Left ventricle myocardium inferior (tissue), 1 donor: ENCODE measurements at places on chromosomes 11 and 22.

GRCh38 chr11:71324788-71325417 lies 72.5 kb upstream of the SHANK2 start:
- no peaks in the 10 kb centered on the region for H3K4me1 ChIP-seq
- H3K27me3 ChIP-seq, result peaks cover 61% of the 10 kb centered on the region
- DNase-seq, result no peak
- no peaks in the 10 kb centered on the region for H3K36me3 ChIP-seq
- H3K4me3 ChIP-seq, result no peak overlapping the region

GRCh38 chr11:10005955-10006525 lies 288.0 kb downstream of the SBF2 start:
- peak overlapping the region; percentile 4 for H3K4me3 ChIP-seq
- H3K4me1 ChIP-seq, result no peaks in the 10 kb centered on the region
- no peaks in the 10 kb centered on the region for H3K27me3 ChIP-seq
- no peak for DNase-seq

GRCh38 chr11:33291004-33291777 lies 34.0 kb downstream of the HIPK3 start:
- peak overlapping the region; percentile 88 for H3K27ac ChIP-seq
- H3K27me3 ChIP-seq, result no peaks in the 10 kb centered on the region
- H3K4me1 ChIP-seq, result peaks cover 95% of the 10 kb centered on the region
- no peak for DNase-seq
- H3K4me3 ChIP-seq, result peak overlapping the region; percentile 49

DNA sequence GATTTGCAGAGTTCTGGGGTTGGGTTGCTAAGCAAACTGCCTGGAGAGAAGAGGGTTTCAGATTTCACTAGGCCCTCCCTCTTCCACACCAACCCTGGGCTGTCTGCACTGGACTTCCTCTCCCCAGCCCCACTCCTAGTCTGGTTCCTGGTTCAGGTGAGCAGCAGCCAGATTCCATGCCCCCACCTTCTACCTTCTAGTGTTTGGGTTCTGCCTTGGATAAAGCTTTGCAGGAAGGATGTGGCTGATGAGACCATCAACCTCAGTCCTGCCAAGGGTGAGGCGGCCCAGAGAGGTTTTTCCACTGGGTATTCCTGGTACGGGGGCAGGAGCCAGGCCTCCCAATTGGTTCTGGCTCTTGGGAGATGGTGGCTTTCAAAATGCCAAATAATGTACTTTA lies 68.3 kb downstream of the BCR start:
- peaks cover 12% of the 10 kb centered on the region for H3K4me1 ChIP-seq
- H3K4me3 ChIP-seq, result no peak overlapping the region
- no peak overlapping the region for H3K27ac ChIP-seq

GRCh38 chr11:119844808-119845207 lies 115.8 kb upstream of the NECTIN1 start:
- H3K27ac ChIP-seq, result no peak overlapping the region
- DNase-seq, result peak; percentile 36
- no peaks in the 10 kb centered on the region for H3K36me3 ChIP-seq
- H3K27me3 ChIP-seq, result peaks cover 14% of the 10 kb centered on the region

DNA sequence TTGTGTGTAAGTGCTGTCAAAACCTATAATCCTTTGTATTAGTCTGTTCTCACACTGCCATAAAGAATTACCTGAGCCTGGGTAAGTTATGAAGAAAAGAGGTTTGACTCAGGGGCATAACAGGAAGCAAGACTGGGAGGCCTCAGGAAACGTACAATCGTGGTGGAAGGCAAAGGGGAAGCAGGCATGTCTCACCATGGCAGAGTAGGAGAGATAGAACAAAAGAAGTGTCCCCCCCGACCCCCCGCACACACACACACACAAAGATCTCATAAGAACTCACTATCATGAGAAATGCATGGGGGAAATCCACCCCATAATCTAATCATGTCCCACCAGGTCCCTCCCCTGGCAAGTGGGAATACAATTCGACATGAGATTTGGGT lies 2.3 kb upstream of the USP28 start:
- H3K27ac ChIP-seq, result no peak overlapping the region
- no peaks in the 10 kb centered on the region for H3K27me3 ChIP-seq
- H3K4me1 ChIP-seq, result peaks cover 30% of the 10 kb centered on the region
- no peaks in the 10 kb centered on the region for H3K36me3 ChIP-seq
- no peak for DNase-seq

DNA sequence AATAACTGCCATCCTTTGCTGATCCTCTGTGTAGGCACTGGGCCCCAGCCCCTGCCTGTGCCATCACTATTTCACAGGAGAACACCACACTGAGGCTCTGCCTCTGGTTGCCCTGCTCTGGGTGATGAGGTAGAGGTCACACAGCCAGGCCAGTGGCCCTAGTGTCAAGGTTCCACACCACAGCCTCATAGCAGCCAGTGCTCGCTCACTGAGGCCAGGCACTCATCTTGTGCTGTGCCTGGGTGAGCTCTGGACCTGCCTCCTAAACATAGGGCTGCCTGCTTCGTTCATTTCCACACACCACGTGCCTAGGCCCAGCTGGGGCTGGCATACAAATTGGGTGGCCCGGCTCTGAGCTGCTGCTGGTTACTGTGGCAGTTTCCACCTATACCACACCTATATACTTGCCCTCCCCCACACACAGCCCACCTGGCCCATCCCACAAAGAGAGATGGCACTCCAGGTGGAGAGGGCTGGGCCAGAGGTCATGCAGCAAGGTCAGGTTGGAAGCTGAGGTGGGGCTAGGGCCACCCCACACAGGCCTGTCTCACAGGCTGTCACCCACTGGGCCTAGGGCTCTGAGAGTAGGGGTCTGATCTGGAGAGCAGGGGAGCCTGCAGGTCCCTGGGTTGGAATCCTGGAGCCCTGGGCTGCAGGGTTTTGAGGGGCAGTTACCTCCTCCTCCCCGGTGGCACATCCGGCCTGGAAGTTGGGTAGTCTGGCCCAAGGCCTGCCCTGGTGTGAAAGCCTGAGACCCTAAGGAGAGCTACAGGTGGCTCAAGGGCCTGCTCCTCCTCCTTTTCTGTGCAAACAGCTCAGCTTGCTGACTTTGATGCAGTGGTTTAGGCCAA lies 11.2 kb downstream of the KCNQ1OT1 start:
- H3K27me3 ChIP-seq, result no peaks in the 10 kb centered on the region
- no peak for DNase-seq
- no peak overlapping the region for H3K4me3 ChIP-seq
- H3K4me1 ChIP-seq, result peaks cover 71% of the 10 kb centered on the region

GRCh38 chr11:9688716-9689511 lies 25.0 kb downstream of the SWAP70 start:
- peaks cover 66% of the 10 kb centered on the region for H3K4me1 ChIP-seq
- peak overlapping the region; percentile 76 for H3K27ac ChIP-seq
- DNase-seq, result no peak
- peak overlapping the region; percentile 18 for H3K4me3 ChIP-seq

DNA sequence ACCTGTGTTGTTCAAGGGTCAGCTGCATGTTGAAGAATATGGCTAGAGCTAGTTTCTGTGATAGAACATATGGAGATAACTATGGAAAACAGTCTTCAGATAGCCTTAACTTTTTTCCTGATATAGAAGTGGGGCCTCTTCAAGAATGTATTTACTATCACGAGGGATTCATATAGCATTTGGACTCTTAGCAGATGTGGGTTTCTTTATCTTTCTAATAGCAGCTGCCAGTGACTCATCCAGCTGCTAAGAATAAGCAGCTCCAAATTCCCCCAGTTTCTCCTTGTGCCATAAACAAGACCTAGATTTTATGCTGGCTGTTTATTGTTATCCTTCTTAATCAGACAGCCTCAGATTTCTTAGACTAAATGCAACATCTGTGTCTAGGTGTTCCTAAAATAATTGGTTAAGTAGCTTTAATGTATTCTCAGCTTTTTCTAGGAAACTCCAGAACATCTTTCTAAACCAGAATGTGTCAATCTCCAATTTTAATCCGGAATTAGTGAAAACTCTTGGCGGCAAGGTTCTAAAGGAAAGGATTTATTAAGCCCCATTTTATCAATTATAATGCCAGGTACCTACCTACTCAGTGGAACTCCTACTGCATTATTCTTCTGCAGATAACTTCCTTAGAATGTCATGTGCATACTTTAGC lies 119.8 kb downstream of the CSTPP1 start:
- peaks cover 9% of the 10 kb centered on the region for H3K4me1 ChIP-seq
- H3K4me3 ChIP-seq, result no peak overlapping the region
- no peak for DNase-seq
- no peaks in the 10 kb centered on the region for H3K27me3 ChIP-seq
- no peaks in the 10 kb centered on the region for H3K36me3 ChIP-seq
- no peak overlapping the region for H3K27ac ChIP-seq
